ENCODE measurements at places on chromosomes 7 and 10.

DNA sequence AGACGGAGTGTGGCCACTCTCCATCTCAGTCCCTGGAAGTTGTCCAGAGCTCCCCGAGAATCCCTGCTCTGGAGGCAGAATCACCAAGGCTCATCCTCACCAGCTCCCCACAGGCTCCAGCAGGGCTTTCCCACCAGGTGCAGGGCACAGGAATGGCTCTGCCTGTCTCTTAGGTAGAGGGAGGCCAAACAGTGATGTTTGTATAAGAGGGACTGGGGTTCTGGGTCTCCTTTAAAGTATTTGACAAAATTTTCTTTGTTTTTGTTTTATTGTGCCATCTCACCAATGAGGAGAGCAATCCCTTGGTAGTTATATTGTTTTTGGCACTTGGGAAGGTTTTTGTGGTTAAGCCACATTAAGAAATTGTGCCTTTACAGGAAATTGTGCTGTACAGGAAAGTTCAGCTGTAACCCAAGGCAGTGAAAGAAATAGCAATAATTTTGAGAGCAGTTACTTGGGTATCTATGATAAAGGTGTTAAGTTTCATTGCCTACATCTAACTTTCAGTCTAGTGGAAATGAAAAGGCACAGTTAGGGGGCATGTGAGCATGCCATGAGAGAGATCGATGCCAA, 219.3 kb upstream of the PRSS58 start:
- no peak for DNase-seq

GRCh38 chr10:23886355-23886754, 322.6 kb upstream of the KIAA1217 start:
- DNase-seq, result peak; percentile 21

DNA sequence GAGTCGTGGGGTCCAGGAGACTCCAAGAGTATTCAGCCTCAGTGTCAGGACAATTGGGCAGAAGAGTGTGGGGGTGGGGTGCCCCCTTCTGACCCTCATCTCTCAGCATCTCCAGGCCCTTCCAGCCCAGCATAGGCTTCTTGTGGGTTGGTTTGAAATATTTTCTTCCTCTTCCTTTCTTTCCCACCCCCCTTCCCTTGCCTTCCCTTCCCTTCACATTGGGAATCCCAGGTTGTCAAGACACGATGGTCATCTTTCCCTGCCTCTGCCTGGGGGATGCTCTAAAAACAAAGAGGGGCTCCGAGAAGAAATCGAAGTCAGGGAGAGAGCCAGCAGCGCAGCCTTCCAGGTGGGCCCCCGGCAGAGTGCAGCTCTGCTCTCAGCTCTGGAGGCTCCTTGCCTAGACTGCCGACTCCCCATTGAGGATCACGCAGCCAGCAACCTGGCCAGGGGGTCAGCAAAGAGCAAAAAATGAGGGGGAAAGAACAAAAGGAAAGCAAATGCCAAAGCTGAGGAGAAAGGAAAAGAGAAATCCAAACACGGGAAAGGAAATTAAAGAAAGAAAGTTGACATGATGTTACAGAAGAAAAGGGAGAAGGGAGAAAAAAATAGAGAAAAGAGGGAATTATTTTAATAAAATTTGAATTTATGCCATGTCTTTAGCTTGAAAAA, 1.5 kb downstream of the PAX2 start:
- DNase-seq, result no peak

DNA sequence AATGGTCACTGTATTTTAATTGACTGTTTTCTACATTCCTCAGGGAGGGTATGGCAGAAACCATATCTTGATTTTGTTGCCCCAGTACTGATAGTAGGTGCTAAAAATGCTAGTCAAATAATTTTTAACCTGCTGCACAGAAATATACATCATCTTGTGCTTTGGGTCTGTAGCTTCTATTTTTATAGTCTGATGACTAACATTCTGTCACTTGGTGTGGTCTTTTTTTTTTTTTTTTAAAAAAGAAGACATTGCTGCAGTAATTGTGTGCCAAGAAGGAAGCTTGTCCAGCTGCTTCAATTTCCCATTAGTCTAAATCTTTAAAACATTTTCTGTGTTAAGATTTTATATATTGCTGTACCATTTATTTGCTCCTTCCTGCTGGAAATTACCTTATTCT, 83.6 kb downstream of the ICA1 start:
- no peak for DNase-seq

GRCh38 chr10:49273626-49274025, 25.3 kb upstream of the C10orf71 start:
- no peak for DNase-seq

GRCh38 chr10:80104066-80104926, 25.8 kb downstream of the TMEM254 start:
- DNase-seq, result no peak

GRCh38 chr10:132009575-132009974, 27.9 kb upstream of the BNIP3 start:
- DNase-seq, result no peak

DNA sequence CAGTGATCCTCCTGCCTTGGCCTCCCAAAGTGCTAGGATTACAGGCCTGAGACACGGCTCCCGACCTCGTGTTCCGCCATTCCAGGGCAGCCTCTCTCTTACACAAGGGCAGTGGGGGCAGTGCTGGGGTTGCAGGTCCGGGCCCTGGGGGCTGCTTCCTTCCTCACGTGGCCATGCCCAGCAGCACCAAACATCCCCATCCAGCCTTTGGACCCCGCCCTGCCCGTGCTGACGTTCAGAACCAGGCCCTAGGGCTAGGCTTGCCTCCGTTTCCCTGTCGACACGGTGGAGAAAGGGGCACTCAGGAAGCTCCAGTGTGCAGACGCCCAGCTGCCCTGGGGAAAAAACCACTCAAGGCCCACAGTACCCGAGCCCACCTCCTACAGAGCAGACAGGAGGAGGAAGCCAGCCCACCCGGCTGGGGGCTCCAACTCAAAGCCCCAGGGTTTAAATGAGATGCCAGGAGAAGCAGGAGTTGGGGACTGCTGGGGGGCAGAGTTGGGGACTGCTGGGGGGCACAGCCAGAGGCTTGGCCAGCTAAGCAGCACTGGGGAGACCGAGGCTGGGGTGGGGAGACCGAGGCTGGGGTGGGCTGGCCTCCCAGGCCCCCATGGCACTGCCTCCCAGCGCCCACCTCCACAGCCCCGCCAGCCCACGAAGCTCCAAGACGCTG, 35.9 kb downstream of the ADAP1 start:
- no peak for DNase-seq

- DNase-seq, result no peak
Measured at GRCh38 chr10:47104786-47105385, 193.7 kb downstream of the PTPN20 start.

- DNase-seq, result no peak
Measured at GRCh38 chr10:47054974-47055373, 143.7 kb downstream of the PTPN20 start.

GRCh38 chr7:18626717-18627116, 131.2 kb downstream of the HDAC9 start:
- no peak for DNase-seq

- no peak for DNase-seq
Measured at GRCh38 chr7:148020679-148021078, 569.9 kb upstream of the C7orf33 start.

GRCh38 chr10:131860806-131861440, 39.9 kb upstream of the PPP2R2D start:
- DNase-seq, result no peak

DNA sequence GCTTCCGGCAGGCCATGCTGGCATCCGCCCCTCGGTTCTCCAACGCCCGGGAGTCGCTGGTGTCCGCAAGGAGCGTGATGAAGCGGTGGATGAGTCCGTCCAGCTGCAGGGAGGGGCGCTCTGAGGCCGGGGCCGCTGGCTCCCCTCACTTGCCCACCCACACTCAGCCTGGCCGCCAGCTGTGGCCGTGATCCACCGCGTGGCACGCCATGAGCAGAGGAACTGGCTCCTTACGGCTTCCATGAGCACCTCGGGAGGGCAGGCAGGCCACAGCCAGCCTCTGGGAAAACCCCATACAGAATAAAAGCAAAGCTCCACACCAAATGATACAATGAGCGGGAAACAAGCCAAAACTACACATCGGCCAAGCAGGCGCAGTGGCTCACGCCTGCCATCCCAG, 15.5 kb upstream of the MICALL2 start:
- DNase-seq, result no peak

GRCh38 chr10:128491686-128492085, 365.5 kb upstream of the MKI67 start:
- no peak for DNase-seq

- DNase-seq, result peak; percentile 54
Measured at GRCh38 chr10:27558612-27559020, 54.5 kb downstream of the RAB18 start.

- DNase-seq, result no peak
Measured at GRCh38 chr10:46298477-46299285, 11.9 kb downstream of the ANTXRL start.

- DNase-seq, result no peak
Measured at GRCh38 chr7:93941945-93942344, 20.4 kb downstream of the GNG11 start.

- DNase-seq, result peak; percentile 4
Measured at GRCh38 chr10:60573336-60573735, 183.7 kb upstream of the ANK3 start.

Data from SW480 (cell line).